ENCODE measurements at places on chromosomes 6 and 20. TPM values are rescaled to one million over a fixed set of nuclear protein-coding genes. Genes with fewer than 3 reads are reported as not detected.

DNA sequence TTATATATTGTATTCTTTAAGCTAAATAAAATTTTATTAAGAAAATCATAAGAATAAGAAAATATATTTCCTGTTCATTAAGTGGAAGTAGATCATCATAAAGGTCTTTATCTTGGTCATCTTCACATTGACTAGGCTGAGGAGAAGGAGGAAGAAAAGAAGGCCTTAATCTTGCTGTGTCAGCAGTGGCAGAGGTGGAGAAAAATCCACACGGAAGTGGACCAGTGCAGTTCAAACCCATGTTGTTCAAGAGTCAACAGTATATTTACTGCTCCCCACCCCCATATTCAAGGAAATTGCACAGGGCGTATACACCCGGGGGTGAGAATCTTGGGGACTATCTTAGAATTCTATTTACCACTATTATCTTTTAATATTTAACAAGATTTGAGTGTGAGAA is 178.6 kb upstream of the SCGN start:
- DNase-seq: no peak

DNA sequence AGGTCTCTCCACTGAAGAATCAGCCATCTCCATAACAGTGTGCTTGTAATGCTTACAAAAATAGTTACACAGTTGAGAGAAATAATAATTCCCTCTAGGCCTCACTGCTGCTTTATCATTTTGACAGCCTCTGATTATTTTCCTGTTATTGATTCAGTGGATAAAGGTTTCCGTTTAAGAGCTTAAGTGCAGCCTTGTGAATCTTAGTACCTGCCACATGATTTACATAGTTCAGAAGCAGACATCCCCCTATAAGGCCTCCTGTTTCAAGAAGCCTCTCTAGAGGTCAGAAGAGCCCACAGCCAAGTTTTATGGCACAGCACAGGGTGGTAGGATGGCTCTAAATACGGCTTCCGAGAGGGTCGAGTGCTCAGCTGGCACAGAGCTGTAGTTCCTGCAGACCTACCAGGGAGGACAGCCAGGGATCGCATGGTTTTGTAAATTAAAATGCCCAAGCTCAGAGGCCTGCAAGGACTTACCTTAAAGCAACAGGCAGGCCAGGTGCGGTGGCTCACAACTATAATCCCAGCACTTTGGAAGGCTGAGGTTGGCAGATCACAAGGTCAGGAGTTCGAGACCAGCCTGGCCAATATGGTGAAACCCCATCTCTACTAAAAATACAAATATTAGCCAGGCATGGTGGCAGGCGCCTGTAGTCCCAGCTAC is 17.6 kb upstream of the PYGB start:
- DNase-seq: no peak

- peak; percentile 50 for DNase-seq
Observed at GRCh38 chr20:24662322-24662721, 192.9 kb downstream of the SYNDIG1 start.

DNA sequence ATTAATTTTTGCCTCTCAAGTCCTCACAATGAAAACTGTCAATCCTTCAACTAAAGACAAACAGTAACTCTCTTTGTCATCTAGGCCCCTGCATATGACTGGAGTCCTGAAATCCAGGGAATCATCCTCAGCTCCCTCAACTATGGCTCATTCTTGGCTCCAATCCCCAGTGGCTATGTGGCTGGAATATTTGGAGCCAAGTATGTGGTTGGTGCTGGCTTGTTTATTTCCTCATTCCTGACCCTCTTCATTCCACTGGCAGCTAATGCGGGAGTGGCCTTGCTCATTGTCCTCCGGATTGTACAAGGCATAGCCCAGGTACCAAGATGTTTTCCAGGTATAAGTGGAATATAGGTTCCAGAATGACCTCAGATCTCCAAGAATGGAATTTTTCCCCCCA is 15.4 kb downstream of the SLC17A4 start:
- DNase-seq: no peak

- no peak for DNase-seq
Observed at GRCh38 chr6:42987533-42988451, 3.4 kb downstream of the PPP2R5D start.

GRCh38 chr6:18245642-18246041 is 18.7 kb downstream of the DEK start:
- no peak for DNase-seq

DNA sequence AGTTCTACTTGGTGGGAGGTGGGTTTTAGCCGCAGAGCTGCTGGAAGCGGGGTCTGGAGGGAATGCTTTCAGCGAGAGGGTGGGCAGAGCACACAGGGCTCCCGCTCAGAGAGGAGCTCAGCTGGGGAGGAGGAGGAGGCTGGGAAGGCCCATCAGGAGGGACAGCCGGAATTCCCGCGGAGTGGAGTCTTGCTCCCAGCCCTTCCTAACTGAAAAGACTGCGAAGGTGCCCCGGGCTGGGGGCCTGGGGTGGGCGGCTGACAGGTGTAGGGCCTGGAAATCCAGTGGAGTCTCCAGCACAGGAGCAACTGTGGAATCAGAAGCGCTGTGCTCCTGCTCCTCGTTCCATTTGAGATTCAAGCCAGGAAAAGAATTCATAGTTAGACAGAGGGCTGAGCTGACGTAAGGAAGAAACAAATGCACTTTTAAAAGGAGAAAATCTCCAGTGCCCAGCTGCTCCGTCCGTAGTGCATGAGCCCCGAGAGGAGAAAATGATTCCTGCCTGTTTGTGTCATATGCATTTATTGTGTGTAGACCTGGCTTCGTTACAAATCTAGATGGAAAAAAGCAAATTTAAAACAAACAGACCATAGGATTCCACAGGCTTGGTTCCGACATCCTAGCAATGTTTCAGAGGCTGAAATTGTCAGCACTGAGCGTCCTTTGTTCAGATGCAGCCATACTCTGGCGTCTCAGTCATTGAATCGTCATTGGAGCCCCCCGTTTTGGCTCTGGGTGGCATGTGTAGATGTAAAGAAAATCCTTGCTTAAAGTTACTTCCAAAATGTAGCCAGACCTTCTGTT is 197.7 kb downstream of the SMOC2 start:
- peak; percentile 92 for DNase-seq

DNA sequence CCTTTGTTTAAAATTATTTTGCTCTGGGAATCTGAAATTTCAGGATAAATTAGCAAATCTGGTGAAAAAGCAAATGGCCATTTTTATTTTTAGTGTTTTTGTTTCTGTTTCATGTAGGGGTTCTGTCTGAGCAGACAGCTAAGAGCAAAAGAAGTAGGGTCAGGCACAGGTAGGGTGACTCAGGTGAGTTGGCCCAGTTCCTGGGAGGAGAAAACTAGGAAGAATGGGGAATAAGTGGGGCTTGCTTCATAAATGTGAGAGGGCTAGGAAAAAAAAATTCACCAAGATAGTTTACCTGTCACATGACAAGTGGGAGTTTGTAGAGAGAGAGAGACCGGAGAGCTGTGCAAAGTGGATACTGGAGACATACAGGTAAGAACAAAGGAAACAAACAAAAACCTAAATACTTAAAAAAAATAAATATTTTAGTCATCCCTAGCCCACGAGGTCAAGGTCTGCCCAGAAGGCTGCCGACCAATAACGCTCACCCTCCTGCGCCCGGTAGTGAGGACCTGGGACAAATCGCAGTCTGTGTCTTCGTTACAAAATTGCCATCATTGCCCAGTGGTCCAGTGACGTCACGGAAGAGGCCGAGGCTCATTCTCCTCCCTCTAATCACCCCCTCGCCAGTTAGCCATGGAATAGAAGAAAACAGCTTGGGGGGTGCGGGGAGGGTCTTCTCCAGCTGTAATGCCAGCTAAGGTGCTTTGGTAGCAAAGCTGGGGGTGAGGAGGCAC is 2.3 kb downstream of the THBD start:
- DNase-seq: no peak

DNA sequence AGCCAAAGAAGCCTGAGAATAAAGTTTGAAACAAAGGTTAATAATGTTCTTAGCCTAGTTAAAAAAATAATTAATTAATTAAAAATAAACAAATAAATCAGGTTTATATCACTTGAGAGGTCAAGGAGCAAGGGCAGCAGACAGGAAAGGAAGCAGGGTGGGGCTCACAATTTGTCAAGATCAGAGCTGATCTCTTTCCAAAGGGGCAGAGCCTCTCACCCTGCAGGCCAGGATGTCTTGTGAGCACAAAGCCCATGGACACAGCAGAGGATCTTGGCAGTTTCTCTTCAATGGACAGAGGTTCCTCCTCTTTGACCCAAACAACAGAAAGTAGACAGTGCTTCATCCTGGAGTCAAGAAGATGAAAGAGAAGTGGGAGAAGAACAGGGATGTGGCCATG is 14.9 kb downstream of the ULBP1 start:
- DNase-seq: no peak

- no peak for DNase-seq
Observed at GRCh38 chr6:31179042-31179386, 8.5 kb upstream of the POU5F1 start.

DNA sequence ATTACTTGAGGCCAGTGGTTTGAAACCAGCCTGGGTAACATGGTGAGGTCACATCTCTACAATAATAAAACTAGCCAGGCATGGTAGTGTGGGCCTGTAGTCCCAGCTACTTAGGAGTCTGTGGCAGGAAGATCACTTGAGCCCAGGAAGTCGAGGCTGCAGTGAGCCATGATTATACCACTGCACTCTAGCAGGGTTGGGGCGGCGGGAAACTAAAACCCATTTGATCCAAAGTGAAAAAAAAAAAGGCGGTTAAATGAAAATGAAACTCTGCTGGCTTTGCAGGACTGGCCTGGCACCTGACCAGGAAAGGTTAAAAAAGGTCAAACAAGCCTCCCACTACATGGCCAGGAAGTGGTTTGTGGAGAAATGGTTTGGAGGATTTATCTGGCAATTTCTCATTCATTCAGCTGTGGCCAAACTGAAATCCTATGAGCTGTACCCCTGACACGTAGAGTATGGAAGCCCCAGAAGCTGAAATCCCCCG is 36.6 kb downstream of the MTRES1 start:
- DNase-seq: peak; percentile 44

DNA sequence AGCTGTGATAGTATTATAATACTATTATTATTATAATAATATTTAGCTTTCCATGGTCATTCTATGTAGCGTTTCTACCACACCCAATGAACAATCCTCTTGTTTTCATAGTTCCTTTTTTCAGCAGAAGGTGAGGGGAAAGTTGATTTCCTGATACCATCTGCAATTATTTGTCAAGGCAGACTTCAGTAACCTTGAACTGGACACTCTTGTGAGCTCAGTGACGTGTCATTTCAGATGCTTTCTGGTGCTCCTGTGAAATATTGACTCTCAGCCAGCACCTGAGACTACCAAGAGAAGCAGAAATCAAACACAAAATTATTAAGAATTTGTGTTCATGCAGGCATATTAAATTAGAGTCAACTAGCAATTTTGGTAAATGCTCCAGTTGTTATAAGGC is 46.0 kb upstream of the PROKR2 start:
- DNase-seq: no peak

- peak; percentile 75 for DNase-seq
Observed at GRCh38 chr6:137297887-137298286, 78.7 kb upstream of the IFNGR1 start.

DNA sequence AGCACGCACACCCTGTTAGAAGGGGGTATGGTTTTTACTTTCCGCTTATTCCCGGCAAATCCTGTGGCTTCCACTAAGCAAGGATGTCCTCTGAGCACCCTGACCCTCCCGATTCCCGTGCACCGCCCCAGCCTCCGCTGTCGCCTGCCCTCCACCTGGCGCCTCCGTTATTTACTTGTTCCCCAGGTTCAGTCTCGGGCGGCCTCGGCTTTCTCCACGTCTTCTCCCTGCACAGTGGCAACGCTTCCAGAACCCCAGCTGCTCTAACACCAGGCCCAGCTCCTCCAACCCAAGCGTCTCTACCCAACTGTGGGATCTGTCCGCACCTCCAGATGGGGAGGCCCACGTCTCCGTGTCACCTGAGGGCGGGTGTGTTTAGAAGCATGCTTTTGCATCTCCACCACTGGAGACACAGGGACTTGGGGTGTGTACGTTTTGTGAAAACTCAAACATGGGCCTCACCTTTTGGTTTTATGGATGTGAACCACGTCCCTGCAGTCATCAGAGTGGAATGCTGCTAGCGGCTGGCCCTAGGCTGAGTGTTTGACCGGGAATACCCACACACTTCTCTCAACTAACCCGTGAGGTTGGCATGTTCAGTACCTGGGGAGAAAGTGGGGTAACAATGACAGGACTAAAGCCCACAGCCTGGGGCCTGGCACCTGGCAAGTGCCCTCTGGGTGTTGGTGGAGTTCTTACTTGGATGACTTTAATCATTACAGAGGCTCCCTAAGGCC is 79.9 kb downstream of the THBS2 start:
- no peak for DNase-seq

DNA sequence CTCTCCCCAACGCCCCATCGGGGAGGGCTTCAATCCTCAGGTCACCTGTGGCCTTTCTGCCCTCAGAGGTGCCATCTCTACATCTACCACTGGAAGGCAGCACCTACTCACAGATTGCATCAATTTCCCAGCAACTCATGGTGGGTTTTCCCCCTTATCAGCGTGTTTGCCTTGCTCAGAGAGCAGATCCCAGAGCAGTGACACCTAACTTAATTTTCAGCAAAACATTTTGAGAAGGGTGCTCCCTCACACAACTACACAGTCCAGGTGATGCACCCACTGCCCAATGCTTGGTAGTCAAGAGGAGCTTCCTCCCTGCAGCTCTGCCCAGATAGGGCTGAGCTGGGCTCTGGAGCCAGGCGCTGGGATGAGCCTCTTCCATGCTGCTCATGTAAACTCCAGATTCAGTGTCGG is 48.2 kb downstream of the PLG start:
- DNase-seq: no peak

GRCh38 chr6:1775441-1775840 is 165.7 kb downstream of the FOXC1 start:
- DNase-seq: peak; percentile 63

DNA sequence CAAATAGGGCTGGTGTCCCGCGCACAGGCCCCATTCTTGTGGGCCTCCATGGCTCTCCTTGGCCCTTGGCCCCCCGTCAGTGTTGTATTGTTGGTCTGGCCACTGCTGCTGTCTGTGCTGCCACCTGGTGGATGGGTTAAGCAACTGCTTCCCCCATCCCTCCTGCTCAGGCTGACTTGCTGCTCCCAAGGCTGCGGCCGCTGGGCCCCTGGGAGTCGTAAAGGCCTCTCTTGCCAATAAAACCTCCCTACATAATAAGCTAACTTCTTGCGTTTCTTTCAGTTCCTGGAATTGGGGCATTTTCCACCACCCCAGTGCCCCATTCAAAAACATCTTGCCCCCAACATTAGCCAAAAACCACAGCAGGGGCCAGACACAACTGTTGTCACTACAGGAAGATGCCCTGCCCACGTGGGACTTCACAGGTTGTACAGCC is 27.1 kb downstream of the CD83 start:
- no peak for DNase-seq

The KCNG1 gene
- 0.44 TPM for total RNA-seq

The HSPA1L gene
- 2.3 TPM for total RNA-seq

The NKAIN4 gene
- 28.5 TPM for total RNA-seq

The PRPH2 gene
- 5.3 TPM for total RNA-seq

The BLCAP gene
- total RNA-seq: 282 TPM

The BYSL gene
- 12.2 TPM for total RNA-seq

The SPDEF gene
- 0.04 TPM for total RNA-seq

The CST4 gene
- not detected for total RNA-seq

The IP6K3 gene
- 27.8 TPM for total RNA-seq

The OOEP gene
- not detected for total RNA-seq

The VNN1 gene
- total RNA-seq: 0.13 TPM

The ALDH5A1 gene
- total RNA-seq: 5.9 TPM

The LAMA2 gene
- total RNA-seq: 165 TPM

The ATRN gene
- 23.6 TPM for total RNA-seq

The MED20 gene
- 17.8 TPM for total RNA-seq

The PLN gene
- 3.9 TPM for total RNA-seq

The ADAM33 gene
- total RNA-seq: 52.8 TPM

Data from muscle of leg (tissue), 16 donors.